ENCODE measurements at places on chromosomes 5 and 9.

DNA sequence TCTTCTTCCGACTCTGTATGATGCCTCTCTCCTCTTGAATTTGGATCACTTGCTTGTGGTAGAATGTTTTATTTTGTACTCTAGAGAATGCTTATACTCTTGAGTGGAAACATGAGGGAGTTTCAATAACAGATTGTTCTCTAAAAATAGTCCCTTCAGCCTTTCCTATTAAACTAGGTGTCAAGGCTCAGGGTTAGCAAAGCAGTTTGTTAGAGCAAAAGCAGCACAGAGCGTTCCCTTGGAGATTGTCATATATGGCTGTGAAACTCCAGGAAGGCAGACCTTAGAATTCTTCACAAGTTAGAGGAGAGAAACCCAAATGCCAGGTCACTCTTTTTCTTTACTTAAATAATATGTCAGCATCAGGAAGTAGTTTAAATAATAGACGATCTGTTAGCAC lies 33.0 kb downstream of the MAMDC2 start:
- DNase-seq, result no peak

DNA sequence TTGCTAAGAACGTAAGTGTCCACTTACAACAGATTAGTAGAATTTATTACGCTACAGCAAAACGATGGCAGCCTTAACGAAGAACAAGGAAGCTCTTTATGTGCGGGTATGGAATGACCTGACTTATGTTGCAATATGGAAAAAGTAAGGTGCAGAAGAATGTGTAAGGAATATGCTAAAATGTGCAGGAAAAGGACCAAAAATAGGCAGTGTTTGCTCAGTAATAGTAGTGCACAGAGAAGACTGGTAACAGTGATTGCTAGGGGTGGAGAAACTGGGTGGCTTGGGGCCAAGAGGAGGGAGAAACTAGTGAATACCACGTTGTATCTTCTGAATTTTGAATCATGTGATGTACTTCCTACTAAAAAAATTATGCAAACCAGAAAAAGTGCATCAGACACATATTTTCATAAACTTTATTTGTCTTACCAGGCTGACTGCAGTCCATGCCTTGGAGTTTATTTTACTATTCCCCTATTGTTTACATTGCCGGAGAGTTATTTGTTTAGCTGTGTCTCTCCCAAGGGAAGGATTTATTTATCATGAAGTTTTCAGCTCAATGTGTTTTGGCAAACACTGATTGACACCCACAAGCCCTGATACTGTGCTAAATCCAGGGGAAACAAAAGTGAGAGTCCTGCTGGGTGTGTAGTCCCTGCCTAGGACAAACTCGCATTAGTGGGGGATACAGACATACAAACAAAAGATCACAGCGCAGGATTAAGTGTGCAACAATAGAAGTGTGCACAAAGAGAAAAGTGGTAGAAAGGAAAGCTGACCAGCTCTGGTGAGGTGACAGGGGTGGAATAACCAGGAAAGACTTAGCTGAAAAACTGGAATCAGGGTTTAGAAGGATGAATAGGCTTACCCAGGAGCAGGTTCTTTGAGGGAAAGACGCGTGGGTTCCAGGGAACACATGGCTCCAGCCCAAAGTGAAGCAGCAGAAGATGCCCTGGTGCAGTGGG lies 34.0 kb upstream of the ZNF484 start:
- no peak for DNase-seq

DNA sequence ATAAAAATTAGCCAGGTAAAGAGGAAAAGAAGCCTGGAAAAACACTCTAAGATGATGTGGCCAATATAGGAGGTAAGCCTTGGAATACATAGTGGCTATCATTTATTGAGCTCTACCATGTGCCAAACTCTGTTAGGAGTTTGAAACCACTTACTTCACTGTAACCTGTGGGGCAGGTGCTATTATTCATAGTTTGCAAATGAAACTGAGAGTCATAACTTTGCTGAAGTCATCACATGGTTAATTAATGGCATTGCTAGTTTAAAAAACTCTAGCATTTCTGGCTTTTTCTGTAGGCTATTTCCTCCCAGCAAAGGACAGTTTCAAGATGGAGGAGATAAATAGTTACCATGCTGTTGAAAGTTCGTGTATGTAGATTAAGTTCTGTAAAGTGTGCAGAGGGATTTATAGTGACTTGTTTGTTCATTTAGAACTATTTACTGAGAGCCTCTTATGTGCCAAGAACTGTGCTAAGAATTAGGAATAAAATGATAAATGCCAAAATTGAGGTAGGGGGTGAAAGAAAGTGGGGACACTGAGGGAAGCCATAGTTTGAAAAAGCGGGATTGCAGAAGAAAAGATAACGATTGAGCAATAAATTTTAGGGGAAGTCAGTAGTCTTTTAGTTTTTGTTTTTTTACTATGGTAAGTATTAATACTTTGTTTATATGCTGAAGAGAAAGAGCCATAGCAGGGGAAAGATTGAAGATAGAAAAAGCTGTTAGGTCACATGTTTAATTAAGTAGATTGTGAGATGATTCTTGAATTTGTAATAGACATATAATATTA lies 57.2 kb downstream of the WDR70 start:
- no peak for DNase-seq

GRCh38 chr5:102681403-102681983 lies 73.6 kb upstream of the PAM start:
- DNase-seq, result peak; percentile 41

DNA sequence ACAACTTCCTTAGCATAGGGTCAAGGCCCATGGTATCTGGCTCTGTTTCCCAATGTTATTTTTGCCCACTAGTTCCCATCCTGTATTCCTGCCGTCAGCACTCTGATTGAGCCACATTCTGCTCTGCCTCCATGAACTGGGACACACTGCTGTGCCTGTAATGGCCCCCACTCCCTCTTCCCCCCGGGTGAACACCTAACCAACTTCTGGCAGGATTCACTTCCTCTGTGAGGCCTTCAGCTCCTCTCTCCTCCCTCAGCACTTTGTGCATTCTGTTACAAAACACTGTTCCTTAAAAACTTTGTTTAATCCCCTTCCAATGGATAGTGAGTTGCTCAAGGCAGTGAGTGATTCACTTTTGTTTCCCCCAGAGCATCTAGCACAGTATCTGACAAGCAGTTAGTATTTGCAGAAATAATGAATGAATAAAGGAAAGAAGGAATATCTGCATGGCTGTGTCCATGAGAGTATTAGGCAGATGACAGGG lies 183.6 kb downstream of the EFNA5 start:
- no peak for DNase-seq

- no peak for DNase-seq
Measured at GRCh38 chr9:111868475-111868874, 28.1 kb upstream of the UGCG start.

DNA sequence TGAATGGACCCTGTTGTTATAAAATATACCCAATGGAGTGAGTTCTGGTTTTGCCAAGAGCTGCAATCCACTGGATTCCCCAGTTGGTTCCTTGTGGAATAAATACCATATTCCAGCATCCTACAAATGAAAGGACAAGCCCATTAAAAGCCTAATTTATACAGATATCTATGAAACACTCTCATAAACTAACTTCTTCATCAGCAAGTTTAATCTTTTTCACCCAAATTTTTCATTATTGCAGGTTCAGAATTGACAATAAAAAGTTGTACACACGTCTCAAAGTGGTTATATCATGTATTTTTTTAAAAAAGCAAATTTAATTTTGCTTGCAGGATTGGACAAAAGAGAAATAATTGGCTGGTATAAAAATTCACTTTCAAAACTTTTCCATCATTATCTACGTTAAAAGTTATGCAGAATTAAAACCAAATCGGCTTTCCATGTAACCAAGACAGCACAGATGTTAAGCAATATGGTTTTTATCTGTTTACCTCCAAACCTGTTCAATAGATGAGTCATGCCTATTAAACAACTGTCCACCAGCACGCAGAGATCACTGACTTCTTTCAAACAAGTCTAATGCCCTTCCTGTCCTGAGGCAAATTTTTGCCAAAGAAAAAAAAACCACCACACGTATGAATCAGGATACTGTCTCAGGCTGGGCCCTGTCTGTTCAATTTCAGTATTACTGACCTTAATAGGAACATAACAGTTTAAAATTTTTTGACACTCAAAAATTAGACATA lies 42.5 kb downstream of the CEMIP2 start:
- DNase-seq, result no peak

DNA sequence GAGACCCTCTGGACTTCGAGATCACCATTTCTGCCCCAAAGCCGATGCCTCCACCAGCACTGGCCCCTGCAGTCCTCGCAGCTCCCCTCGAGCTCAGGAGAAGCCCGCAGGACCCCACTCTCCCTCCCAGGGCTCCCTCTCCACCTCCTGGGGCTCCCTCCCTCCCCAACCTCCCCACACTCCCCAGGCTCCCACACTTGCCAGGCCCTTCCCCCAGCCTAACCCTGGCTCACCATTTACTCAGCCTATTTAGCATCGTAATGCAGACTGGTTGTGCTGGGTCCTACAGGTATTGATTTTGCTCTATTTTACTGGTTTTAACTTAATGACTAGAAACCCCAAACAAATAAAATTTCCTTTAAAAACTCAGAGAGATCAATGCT lies 23.7 kb upstream of the TMEM250 start:
- DNase-seq, result no peak

DNA sequence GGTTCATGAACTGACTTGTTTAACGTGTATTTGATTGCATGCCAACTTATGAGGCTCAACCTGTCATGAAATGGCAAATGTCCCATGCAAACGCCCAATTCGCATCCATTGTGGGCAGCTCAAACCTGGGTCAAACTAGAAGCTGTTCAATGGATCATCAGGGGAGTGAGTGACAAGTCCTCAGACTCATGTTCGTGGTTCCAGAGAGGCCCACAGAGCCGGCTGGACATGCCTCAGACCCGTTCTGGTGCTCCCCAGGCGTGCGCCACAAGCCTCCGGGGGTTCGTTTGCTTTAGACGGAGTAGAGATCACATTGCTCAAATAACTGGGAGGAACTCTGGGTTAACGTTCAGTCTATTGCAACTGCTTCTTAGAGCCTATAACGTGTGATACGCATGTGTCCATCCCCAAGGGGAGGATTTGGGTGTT lies 15.0 kb downstream of the GFI1B start:
- DNase-seq, result no peak

DNA sequence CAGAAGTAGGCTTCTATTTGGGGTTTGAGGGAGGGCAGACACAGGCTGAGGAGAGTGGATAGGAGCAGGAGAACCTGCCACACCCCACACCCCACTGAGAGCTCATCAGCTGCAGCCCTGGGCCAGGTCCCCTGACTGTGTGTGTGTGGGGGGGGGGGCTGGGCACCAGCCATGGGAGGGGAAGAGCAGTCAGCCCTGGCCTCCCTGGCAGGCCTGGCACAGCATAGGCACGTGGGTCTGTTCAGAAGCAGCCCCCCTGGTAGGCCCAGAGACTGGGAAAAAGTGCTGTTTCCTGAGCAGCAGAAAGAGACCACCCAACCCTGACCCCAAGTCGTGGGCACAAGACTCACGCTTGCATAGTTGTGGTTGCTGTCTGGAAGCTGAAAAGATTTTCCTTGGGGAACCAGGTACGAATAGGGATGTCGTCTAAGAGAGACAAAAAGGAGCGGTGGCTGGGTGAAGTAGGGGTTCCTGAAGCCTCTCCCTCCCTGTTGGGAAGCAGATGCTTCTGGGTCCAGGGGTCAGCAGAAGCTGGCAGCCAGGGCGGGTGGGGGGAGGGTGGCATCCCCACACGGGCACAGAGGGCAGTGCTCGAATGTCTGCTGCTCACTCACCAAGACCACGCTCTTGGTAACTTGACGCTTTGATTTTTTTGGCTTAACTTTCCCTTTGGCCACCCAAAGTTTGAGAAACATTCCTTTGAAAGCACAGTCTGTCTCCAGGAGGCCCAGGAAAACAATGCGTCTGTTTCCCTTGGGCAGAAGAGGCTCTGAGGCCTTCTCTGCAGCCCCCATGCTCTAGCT lies 2.9 kb downstream of the NSMF start:
- DNase-seq, result no peak

DNA sequence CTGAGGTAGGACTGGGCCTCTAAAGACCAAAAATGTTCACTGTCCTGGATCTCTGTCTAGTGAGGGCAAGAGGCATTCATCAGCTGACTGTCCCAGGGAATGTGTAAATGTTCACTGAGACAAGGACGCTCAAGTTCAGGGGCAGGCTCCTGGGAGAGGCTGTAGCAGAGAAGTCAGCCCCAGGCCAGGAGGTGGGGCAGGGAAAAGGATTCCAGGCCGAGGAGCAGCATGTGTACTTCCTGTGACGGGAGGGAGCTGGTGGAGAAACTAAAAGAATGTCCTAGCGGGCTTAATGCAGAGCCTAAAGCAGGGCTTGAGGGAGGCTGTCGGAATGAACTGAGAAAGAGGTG lies 205.8 kb downstream of the GABBR2 start:
- DNase-seq, result no peak

DNA sequence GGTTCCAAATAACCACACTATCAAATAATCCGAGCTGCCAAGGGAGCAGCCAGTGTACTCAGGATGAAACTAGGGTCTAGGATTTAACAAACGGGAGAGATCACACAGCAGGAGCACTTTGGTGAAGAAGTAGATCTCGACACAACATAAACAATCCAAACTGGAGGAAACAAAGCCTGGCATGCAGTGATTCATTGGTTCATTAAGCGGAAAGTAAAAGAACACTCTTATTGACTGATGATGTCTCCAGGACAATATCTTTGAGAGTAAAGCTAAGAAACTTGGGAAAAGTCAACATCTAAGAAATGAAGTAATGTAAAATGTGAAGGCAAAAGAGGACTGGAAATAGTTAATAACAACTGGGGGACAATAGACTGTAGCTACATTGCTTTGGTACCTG lies 1478.3 kb upstream of the CDH9 start:
- no peak for DNase-seq

GRCh38 chr5:60295423-60295822 lies 401.9 kb upstream of the PDE4D start:
- no peak for DNase-seq

DNA sequence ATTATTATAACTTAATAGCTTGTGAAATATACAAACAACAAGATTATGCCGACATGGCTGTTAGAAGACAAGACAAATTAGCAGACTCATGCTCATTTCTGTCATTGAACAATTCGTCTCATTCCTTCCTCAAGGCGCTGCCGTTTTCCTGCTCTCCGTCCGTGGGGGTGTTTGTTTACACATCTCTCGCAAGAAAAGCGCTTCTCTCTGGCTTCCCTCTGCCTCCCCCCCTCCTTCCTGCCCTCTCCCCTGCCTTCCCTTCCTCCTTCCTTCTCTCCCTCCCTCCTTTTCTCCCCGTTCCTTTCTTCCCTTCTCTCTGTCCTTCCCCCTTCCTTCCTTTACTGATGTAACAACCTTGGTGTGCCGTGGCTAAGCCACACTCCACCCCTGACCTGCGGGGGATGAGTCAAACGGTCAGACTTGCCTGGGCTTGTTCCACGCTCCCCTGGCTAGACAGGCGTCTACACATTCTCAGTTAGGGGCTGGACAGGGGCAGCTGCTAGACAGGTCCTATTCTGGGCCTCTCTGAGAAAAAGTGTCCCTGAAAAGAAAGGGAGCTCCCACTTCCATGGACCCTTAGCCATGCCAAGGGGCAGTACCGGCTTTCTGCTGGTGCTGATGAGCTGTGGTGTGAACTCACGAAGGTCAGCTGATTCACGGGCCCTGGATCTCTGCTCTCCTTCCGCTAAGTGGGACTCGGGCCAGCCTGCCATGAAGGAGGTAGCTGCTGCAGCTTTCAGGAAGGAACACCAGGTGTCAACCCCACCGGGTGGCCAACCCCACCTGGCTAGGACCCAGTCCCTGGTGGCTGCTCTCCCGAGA lies 32.0 kb upstream of the SPTLC1 start:
- DNase-seq, result no peak

- no peak for DNase-seq
Measured at GRCh38 chr9:128068386-128069205, 564 bp downstream of the SLC25A25 start.
